ENCODE measurements at places on chromosomes 4 and X. TPM values are rescaled to one million over a fixed set of nuclear protein-coding genes. Genes with fewer than 3 reads are reported as not detected.

DNA sequence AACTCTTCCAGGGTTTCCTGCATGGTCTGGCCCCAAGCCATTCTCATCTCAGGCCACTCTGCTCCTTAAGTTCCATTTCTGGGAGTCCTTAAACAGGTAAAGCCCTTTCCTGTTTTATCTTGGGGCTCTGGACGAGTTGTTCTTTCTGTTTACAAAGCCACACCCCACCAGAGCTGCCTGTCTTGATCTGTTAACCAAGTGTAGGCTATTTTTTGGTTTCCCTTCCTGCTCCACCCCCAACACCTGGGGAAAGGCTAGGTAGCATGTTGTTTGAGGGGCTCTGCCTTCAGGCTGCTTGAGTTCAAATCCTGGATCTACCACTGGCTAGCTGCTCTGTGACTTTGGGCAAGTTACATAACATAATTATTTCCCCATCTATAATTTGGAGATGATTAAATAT, 40.0 kb downstream of the ERVMER34-1 start:
- no peak for DNase-seq

Gene PAGE1
- total RNA-seq: not detected

DNA sequence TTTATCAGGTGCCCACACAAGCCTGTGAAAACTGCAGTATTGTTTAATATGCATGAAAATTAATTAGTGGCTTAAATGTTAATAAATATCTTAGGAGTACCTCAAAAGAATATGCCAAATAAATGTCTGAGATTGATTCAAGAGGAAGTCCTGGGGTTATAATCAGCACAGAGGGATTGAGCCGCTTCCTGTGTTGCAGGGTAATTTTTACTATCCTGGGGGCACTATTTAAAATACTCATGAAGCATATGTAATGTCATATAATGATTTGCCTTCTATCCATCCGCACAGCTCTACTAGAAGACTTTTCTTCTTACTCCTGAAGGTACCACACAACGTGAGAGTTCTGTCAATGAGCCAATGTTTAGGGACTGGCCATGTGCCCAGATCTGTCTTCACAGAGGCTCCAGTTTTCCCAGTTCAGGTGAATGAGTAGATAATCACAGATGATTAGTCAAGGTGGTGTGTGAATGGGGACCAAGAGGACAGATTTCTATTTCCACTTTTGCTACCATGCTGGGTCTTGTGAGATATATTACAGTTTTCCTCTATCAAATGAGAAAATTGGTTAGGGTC, 233.3 kb downstream of the USP46 start:
- DNase-seq: no peak

Gene TNMD
- total RNA-seq: not detected

Gene GPC4
- total RNA-seq: 6.4 TPM

- no peak for DNase-seq
Measured at GRCh38 chr4:97558204-97558778, 585.0 kb downstream of the STPG2 start.

GRCh38 chr4:107916623-107917022, 14.7 kb upstream of the CYP2U1 start:
- no peak for DNase-seq

Gene SLC6A14
- total RNA-seq: not detected

DNA sequence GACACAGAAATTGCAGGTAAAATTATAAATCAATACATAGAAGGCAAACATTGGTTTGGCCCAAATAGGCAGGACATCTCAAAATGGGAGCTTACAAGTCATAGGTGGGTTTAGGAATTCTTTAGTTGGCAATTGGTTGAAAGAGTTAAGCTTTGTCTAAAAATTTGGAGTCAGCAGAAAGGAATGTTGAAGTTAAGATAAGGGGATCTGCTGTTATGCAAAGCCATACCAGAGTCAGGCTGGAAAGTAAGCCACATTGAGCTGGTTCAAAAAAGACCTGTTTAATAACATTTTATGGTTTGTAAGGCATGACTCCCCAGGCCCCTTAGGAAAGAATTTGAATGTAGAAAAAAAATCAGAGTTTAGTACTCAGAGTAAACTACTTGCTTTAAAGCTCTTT, 92.6 kb downstream of the IL13RA2 start:
- peak; percentile 5 for DNase-seq

- DNase-seq: no peak
Measured at GRCh38 chrX:65987811-65988210, 52.1 kb downstream of the VSIG4 start.

Gene MAGEC2
- total RNA-seq: not detected

DNA sequence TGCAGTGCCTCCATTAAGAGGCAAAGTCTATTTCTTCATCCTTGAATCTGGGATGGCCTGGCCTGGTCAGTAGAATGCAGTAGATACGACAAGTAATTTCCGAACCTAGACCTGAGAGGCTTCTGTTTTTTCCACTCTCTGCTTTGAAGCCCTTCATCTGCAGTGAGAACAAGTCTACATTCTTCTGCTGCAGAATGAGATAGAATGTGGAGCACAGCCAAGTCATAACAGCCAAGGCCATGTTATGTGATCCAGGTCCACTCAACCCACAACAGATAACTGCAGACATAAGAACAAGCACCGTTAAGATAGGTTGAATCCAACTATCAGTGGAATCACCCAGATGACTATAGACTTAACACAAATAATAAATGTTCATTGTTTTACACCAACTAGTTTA, 1297.7 kb downstream of the C4orf33 start:
- no peak for DNase-seq

DNA sequence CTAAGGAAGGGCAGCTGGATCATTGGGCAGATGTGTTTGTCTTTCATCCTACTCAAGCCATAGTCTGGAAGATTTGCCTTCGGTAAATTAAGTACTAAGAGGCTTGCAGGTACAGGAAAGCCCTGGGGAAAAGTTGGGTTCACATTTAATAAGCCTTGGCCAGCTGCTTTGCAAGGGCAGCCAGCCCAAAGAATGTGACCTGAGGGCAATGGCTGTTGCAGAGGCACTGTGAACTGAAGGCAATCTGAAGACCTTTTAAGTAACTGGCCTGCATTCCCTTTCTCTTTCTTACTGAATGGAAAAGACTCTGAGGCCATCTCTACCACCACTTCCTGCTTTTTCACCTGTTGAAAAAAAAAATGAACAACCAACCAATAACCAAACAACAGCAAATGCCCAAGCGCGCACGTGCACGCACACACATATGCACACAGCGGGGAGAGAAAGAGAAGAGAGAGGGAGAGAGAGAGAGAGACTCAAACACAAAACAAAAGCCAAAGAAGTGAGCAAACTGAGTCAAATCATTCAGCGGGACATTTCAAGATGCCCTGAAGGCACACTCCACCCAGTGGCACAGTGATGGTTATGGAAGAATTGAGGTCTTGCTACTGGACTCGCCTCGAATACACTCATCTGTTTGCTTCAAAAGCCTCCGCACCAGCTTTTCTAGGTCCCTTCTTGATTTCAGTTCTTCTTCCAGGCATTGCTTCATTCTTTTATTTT, 19.6 kb downstream of the CD40LG start:
- no peak for DNase-seq

GRCh38 chr4:146592019-146592418, 46.7 kb upstream of the POU4F2 start:
- no peak for DNase-seq

Gene P2RY10
- not detected for total RNA-seq

- DNase-seq: no peak
Measured at GRCh38 chrX:48924270-48924669, 5.4 kb upstream of the PIM2 start.

Gene SSX2B
- not detected for total RNA-seq

DNA sequence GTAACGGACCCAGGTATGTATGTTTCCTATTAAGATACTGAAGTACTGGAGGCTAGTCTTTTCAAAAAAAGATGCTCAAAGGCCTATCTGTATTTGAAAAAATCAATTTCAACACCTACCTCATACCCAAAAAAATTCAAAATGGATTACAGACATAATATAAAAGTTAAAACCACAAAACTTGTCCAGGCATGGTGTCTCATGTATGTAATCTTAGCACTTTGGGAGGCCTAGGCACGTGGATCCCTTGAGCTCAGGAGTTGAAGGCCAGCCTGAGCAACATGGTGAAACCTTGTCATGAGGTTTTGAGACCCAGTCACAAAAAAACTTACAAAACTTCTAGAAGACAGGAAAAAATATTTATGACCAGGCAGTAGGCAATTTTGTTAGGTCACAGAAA, 16.7 kb downstream of the RBMX start:
- DNase-seq: peak; percentile 43

DNA sequence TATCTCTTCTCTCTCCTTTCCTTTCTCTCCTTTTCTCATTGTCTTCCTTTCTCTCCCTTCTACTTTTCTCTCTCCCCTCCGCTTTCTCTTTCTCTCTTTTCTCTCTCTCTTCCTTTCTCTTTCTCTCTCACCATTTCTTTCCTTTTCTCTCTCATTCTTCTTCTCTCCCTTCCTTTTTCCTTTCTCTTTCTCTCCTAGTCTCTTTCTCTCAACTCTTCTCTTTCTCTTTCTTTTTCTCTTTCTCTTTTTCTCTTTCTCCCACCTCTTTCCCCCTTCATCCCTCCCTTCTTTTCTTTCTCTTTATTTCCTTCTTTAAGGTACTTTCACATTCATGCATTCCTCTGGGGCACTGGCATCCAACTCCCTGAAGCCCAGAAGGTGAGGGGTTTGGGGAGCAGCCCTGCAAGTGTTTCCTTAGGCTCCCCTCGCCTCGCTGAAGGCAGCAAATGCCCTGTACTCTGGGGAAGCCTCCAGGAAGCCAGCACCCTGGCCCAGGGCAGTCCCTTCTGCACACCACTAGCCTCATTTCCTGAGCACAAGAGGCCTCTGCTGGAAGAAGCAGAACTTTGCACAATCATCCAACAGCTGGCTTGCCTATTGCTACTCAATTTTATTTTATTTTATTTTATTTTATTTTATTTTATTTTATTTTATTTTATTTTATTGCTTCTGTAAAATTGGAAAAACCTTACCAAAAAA, 124.2 kb downstream of the NFKB1 start:
- peak; percentile 50 for DNase-seq

DNA sequence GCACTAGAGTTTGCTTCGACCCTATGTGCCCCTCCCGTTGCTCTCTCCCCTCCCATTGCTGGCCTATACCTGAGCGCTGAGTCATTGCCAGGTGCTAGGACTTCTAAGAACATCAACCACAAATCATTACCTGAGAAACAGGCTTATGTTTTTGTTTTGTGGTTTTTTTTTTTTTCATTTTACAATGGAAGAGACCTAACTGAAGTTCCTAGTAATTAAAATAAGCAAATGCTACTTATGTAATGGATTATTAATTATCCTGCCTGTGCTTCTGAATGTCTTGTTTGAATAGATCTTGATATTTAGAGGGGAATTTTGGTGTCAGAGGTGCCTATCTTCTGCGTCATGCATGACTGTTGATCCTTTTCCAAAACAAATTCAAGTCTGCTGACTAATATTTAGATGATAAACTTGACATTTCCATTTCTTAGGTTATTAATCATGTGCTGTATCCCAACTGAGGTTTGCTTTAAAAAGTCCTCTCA, 275.4 kb upstream of the CPEB2 start:
- peak; percentile 95 for DNase-seq

Gene MAGEB2
- total RNA-seq: not detected

DNA sequence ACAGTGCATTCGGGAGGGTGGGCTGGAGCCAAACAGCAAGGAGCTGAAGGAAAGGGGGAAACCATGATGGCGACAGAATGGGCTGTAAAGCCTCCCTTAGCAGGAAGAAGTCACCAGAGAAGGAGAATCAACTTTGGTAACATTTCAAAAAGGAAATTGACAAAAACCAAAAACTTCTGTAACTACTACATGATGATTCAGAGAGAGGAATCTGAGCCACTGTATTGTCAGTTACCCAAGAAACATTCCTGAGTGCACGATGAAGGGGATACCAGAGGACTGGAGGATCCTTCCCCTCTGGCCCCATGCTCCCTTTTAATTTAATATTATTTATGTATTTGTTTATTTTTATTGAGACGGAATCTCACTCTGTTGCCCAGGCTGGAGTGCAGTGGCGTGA, 26.3 kb downstream of the PDHA1 start:
- DNase-seq: no peak

DNA sequence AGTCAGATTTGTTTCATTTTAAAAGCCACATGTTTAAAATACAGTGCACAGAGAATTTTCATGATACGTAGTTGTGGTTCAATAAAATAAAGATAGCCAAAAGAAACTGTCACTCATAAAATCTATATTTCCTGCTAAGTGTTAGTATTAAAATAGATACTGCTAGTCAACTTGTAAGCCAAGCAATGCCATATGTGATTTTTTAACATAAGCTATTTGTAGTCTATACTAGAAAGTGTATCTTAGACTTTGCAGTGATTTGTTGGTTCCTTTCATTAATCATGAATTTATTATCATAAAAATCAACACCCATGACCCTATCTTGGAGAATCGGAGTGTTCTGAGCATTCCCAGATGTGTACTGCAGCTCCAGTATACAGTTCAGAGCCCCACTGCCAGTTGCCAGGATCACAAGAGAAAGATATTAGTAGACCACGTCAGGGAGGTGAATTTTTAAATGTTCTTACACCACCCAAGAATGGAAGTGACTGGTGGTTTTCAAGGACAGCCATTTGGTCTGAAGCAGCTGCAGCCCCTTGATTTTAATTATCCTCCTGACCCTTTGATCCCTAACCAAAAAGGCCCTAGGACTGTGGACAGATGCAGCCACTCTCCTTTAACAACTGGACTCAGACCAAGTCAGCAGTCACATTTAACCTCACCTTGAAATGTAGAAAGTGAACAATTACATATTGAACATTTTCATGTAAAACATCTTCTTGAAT, 163.1 kb downstream of the PALLD start:
- no peak for DNase-seq

- DNase-seq: no peak
Measured at GRCh38 chr4:38672074-38672396, 8.0 kb downstream of the KLF3 start.

GRCh38 chr4:6231663-6232165, 31.4 kb upstream of the JAKMIP1 start:
- DNase-seq: no peak

DNA sequence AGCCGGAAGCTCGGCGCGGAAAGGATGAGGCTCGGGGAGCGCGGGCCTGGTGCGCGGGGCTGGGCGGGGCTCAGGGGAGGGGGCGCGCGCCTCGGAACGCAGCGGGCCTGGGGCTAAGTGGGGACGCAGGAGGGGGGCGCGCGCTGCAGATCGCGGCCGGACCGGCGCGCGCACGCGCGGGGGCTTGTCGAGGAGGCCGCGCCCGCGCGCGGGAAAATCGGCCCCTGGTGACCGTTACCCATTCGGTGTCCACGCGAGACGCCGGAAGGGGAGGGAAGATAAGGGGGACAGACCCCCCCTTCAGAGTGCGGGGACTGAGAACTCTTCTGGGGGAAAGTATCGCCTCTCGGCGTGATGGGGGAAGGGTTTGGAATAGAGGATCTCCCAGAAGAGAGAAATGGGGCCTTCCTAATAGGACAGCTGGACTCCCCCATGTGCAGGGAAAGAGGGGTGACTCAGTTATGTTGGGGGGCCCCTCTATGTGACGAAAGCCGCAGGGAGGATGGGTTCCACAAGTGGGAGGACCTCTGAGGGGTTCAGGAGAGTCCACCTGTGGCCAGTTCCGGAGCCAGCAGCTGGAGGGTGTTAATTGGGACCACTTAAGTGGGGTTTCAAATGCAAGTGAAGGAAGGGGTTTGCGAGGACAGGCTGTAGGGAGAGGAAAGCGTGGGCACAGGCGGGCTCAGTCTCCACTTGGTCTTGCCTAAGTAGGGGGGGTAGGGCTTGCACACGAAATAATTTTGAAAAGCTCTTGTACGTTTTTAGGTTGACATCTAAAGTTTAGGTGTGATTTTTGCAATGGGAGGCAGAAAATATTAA, 584 bp downstream of the SUV39H1 start:
- DNase-seq: peak; percentile 24
